ENCODE measurements at places on chromosomes 1 and 21. TPM values are rescaled to one million over a fixed set of nuclear protein-coding genes. Genes with fewer than 3 reads are reported as not detected.
A peak's percentile ranks its signal among the peaks of the same experiment; 100 is the strongest.

UQCRHL gene
- total RNA-seq: 2.5 TPM

GRCh38 chr1:100989306-100990077 lies 36.1 kb downstream of the DPH5 start:
- DNase-seq: no peak

DNA sequence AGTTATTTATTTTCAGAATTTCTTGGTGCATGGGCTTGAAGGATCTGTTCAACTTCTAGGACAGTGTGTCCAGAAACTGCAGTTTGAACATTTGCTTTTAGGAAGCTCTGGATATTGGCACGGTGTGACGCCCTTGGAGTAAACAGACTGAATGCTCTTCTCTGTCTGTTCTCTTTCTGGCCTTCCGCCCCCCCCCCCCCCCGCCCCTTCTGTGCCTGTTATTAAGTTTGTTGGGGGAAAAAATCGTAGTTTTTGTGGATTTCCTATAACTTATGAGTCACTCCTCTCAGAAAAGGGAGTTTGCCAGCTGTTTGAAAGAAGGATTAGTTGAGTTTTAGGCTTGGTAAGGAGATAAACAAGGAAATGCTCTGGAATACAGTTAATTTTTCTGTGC lies 1.2 kb downstream of the KCTD3 start:
- no peak for DNase-seq

GRCh38 chr1:89615676-89616598 lies 17.0 kb upstream of the LRRC8C start:
- DNase-seq: peak; percentile 27

DNA sequence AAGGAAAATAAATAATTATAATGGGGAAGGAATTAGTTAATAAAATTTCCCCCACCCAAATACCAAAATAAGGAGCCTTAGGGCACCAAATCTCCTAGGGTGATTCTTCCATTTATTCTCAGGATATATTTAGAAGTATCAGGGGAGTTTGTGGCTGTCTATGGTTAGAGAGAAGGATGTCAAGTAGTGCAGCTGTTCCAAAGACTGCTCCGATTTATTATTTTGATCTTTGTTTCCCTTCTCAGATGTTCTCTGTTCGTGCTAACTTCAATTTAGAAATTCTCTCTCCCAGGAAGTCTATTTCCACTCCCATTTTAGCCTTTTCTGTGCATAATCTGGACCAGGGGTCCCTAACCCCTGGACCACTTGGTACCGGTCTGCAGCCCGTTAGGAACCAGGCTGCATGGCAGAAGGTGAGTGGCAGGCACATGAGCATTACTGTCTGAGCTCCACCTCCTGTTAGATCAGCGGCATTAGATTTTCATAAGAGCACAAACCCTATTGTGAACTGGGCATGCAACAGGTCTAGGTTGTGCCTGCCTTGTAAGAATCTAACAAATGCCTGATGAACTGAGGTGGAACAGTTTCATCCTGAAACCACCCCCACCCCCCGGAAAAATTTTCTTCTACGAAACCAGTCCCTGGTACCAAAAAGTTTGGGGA lies 9.3 kb upstream of the MAST2 start:
- no peak for DNase-seq
